ENCODE measurements at places on chromosomes 16 and 17. TPM values are rescaled to one million over a fixed set of nuclear protein-coding genes. Genes with fewer than 3 reads are reported as not detected.

- no peak for DNase-seq
Measured at GRCh38 chr16:57264381-57264780, 19.3 kb downstream of the ARL2BP start.

DNA sequence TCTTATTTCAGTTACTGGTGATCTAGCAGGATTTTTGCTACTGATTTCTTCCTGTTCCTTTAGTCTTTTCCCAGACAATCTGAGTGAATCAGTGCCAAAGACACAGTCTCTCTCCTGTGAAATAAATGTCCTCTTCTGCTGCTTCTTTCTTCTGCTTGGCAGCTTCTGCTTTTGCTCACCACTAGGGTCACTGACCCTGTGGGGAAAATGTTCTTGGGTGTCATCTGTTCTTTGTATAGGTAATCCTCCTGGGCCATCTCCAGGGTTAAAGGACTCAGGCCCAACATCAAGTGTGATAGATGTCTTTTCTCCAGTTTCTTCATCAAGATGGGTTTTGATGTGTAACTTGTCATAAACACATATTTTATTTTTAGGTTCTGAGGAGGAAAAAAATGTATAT is 5.2 kb downstream of the PALB2 start:
- DNase-seq = no peak

- no peak for DNase-seq
Measured at GRCh38 chr16:15782573-15783365, 74.1 kb downstream of the MYH11 start.

GRCh38 chr17:59396134-59396826 is 64.8 kb downstream of the YPEL2 start:
- no peak for DNase-seq

GRCh38 chr17:76363107-76363842 is 9.6 kb upstream of the PRPSAP1 start:
- DNase-seq = no peak

GRCh38 chr16:83137326-83137781 is 510.6 kb downstream of the CDH13 start:
- no peak for DNase-seq

DNA sequence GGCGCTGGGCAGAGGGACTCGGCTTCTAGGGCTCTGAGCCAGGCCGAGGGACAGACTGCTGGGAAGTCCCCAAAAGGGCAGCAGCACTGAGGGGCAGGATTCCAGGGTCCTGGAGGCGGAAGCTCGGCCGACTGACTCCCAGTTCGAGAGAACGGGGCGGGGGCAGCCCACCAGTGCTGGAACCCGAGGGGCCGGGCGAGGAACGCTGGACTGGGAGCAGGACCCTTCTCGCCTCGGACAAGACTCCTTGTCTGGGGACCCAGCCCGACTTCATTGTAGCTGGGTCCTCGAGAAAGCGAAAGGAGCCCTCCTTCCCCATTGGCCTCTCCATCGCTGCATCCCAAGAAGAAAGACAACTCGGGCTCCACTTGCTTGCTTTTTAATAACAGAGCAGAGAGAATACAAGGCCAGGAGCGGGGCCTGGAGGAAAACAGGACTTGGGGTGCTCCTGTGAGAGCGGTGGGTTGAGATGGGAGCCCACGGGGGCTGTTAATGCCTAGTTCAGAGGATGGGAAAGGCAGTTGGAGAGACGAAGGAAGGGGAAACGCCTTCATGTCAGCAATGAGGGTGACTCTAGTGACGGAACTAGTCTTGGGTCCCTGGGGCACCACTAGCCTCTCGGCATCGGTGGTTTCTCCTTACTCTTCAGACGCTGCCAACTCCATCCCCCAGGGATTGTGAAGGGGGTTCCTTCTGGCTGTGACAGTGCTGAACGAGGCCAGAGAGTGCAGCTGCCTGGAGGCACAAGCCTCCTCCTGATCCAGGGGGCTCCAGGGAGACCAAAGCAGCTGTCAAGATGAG is 492 bp upstream of the CAMTA2 start:
- DNase-seq = no peak

DNA sequence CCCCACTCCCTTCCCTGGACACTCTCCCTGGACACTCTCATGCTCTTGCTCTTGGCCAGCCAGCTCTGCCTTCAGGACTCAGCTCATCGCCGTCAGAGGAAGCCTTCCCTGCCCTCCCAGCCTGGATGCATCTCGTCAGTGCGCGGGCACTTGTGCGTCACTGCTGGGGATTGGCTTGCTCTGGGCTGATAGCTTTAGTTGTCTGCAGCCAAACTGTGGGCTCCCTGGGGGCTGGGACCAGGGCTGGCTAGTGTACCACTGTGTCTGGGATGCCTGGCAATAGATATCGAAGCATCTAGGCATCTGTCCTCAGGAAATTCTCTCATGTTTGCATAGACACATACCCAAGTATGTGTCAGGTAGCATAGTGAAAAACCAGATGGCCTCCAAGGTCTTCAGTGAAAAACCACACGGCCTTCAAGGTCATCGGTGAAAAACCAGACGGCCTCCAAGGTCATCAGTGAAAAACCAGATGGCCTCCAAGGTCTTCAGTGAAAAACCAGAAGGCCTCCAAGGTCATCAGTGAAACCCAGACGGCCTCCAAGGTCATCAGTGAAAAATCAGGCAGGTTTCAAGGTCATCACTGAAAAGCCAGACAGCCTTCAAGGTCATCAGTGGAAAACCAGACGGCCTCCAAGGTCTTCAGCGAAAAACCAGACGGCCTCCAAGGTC is 72.0 kb downstream of the CMIP start:
- no peak for DNase-seq

DNA sequence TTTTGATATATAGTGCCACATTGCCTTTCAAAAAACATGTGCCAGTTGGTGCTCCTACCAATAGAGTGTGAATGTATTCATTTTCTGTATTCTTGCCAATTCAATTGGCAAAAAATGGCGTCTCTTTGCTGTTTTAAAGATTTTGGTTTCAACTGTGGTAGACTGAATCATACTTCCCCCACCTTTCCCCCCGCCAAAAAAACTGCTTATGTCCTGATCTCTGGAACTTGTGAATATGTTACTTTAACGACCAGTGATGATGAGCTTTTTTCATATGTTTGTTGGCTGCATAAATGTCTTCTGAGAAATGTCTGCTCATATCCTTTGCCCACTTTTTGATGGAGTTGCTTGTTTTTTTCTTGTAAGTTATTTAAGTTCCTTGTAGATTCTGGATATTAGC is 325.1 kb upstream of the KCNJ16 start:
- DNase-seq = no peak

- DNase-seq = no peak
Measured at GRCh38 chr16:12628536-12628935, 175.2 kb downstream of the CPPED1 start.

- DNase-seq = no peak
Measured at GRCh38 chr17:32912218-32912897, 15.6 kb upstream of the TMEM98 start.

- DNase-seq = no peak
Measured at GRCh38 chr16:66678337-66678736, 18.2 kb downstream of the CMTM4 start.

- DNase-seq = no peak
Measured at GRCh38 chr16:24734382-24734781, 4.9 kb downstream of the TNRC6A start.

DNA sequence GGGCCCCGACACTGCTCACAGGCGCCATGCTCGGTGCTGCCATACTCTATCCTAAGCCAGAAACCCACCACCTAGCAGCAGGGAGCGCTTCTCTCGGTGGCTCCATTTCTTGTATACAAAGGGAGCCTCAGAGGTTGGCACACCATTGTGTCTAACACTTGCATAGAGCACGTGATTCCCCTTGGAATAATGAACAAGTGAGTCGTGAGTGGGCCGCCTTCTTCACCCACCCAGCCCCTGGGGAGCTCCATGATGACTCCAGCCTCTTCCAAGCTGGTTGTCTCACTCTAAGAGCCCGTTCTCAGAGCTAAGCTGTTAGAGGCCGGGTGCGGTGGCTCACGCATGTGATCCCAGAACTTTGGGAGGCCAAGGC is 82.3 kb upstream of the ZNF469 start:
- DNase-seq = no peak

DNA sequence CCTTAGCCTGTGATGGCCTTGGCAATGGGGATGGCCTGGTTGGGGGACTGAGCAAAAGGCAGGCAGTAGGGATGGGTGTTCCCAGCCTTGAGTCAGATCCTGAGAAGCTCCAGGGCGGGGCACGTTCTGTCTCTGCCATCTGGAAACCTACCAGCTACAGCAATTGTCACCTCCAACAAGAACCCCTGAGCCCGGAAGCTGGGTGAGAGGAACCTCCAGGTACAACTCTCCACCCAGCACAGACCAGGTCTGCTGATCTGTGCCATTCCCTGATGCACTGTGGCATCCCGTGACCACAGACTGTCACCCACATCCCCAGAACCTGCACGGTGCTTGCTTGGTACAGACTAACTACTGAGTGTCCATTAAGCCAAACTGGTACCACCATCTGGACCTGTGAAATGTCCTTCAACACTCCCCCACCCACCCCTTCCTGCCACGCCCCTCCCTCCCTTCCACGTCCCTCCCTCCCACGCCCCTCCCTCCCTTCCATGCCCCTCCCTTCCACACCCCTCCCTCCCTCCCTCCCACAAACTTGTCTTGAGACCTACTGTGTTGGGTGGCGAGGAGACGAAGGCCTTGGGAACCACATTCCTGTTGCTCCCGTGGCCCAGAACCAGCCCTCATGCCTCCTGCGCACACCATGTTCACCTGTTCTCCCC is 16.6 kb downstream of the MYO15B start:
- DNase-seq = no peak

DNA sequence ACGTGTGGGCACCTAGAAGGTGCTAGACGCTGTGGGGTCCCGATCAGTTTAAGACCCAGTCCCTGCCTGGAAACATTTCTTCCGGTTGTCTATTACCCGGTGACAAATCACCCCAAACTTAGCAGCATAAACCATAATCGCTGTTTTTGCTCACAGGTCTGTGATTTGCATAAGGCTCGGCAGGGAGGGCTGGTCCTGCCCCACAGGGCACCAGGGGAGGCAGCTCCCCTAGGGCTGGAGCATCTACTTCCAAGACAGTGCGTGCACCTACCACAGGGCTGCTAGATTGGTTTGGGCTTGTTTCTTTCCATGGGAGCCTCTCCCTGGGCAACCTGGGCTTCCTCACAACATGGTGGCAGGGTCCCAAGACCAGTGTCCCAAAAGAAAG is 214.5 kb upstream of the CIBAR2 start:
- no peak for DNase-seq

DNA sequence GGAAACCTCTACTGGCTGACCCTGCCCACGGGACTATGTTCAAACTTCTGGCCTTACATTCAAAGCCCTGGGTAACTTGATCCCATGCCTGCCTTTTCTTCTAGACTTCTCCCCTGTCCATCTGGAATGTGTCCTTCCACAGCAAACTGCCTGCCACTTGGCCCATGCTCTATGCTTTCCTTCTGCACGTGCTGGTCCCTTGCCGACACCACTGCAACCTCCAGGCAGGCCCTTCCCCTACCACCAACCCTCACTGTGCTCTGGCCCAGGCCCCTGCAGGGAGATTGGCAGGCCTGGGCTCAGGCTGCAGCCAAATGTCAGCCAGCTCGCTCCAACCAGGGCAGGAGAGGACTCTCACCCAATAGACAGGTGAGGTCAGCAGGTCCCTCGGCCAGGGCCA is 11.0 kb downstream of the HSD11B2 start:
- no peak for DNase-seq

- DNase-seq = no peak
Measured at GRCh38 chr17:70128727-70129238, 40.5 kb upstream of the KCNJ2 start.

DNA sequence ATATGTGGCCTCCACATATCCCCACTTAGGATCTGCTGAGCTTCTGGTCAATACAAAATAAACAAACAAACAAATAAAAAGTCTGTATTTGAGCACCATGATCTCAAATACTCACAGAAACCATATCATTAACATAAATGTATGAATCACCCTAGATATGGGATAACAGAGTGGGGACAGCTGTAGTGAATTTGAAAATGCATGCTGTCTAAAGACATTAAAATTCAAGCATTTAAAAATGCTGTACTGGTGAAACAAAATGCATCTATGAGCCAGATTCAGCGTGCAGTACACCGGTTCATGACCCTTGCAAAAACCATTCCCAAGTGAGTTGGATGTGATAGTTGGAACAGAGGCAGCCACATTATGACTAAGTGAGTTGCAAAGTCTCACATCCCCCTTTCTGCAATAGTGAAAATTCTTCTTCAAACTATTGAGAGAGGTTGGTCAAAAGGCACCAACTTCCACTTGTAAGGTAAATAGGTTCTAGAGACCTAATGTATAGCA is 12.3 kb downstream of the GRIN2A start:
- no peak for DNase-seq

DNA sequence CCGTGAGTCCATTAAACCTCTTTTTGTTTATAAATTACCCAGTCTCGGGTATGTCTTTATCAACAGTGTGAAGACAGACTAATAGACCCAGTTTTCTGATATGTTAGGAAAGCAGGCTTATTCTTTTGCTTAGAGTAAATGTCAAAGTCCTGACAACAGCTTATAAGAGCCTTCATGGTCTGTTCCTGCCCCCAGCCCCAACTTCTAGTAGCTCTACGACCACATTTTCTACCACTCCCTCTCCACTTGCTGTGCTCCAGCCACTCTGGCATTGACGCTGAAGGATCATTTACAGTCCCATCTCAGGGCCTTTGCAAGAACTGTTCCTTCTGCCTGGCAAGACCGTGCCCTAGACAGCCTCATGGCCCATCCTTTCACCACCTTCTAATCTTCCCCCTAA is 104.6 kb upstream of the GPR139 start:
- no peak for DNase-seq

GRCh38 chr17:33667052-33667509 is 374.0 kb upstream of the ASIC2 start:
- no peak for DNase-seq

GRCh38 chr17:5757314-5757907 is 173.1 kb upstream of the NLRP1 start:
- no peak for DNase-seq

DNA sequence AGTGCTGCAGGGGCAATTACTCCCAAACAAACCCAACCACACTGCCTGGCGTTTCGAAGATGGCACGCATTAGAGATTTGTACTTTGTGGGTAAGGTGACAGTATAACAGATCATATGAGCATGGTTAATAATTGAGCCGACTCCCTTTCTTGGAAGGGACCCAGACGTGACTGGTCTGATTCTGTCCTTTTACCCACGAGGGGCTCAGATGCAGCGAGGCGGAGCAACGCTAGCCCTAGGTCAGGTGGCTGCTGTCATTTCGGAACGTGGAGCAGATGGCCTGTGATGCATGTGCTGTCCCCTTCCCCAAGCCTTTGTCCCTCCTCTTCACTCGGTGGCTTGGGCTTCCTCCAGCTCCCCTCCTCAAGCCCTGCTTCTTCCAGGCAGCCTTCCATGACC is 84.2 kb downstream of the SNX29 start:
- DNase-seq = no peak

GRCh38 chr17:75873587-75874322 is 4.6 kb downstream of the TRIM47 start:
- DNase-seq = no peak

- DNase-seq = no peak
Measured at GRCh38 chr17:81959362-81960129, 1.4 kb downstream of the NOTUM start.

Gene TSNAXIP1
- polyA plus RNA-seq = 7.3 TPM

Gene CACNA1H
- 26.0 TPM for polyA plus RNA-seq

Gene TNK1
- polyA plus RNA-seq = 7.9 TPM

Gene CTCF
- polyA plus RNA-seq = 83.1 TPM

Gene PRR15L
- polyA plus RNA-seq = 15.8 TPM

Gene CBFA2T3
- polyA plus RNA-seq = 3.5 TPM

Gene HS3ST3B1
- polyA plus RNA-seq = 25.0 TPM

Gene TMC8
- 2.1 TPM for polyA plus RNA-seq

Gene SPATA22
- 1.4 TPM for polyA plus RNA-seq

Gene CEP131
- polyA plus RNA-seq = 20.7 TPM

Gene GPR139
- polyA plus RNA-seq = not detected

Gene LITAFD
- 0.17 TPM for polyA plus RNA-seq

Gene TAX1BP3
- 85.1 TPM for polyA plus RNA-seq

Gene MFSD11
- 22.7 TPM for polyA plus RNA-seq

Gene KRT39
- not detected for polyA plus RNA-seq

Gene SRCIN1
- polyA plus RNA-seq = 7.6 TPM

All from left renal cortex interstitium (tissue), 4 donors.